T follicular helper cell (primary cell): ENCODE measurements at places on chromosomes 12 and 14.

- no peak for DNase-seq
These were observed 1.0 kb downstream of the ART4 start for GRCh38 chr12:14842315-14842714.

GRCh38 chr12:82514880-82515279 is 156.6 kb downstream of the METTL25 start:
- no peak for DNase-seq

DNA sequence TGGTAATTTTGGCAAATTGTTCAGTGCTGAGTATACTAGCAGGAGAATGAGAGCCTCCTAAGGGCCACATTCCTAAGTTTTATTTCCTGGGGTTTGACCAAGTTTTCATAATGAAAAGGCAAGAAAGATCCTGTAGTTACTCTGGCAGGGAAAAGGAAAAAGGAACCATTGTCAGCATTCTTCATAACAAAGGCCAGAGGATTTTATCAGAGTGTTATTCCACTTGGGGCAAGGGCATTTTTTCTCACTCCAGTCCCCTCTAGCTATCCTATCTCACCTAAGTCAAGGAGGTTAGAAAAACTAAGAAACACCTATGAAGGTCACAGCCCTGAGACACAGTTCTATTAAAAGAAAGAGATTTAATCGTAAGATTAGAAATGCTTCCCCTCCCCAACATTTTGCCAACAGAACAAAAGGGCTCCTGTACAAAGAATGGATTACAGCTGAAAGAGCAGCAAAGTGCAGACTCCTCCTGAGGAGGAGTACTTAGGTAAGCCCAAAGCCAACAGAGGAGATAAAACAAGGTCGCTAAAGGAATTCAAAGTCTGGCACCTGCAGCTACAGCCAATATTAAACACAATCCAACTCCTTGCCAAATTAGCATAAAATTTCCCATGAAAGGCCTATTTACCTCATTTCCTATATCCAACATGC is 162.4 kb downstream of the GALC start:
- no peak for DNase-seq

GRCh38 chr12:55637467-55637866 is 775 bp downstream of the OR10P1 start:
- DNase-seq = no peak

DNA sequence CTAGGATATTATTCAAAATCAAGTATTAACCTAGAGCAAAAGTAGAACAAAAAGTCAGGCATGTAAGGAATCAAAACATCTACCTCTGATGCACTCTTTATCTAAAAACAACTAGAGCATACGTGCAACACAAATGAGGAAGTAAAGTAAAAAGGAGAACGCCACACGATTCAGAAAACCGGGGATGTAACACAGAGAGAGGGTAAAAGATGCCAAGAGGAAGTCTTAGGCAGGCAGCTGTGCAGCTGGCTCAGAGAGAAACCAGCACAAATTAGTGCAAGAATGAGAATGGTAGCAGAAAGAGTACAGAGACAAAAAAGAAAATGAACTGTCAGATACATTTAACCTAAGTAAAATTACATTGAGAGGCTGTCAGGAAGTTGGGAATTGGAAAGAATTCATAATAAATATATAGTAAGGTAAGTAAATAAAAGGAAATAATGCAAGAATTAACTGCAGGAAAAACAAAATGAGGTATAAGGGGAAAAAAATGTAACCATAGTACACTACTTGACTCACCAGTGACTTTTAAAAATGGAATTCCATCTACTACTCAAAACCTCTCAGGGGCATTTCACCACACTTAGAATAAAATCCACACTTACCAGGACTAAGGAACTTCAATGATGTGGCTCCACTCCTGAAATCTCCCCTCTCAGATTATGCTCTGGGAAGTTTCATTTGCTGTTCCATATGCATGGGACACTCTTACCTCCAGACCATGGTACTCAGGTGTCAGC is 17.1 kb downstream of the BCAT1 start:
- no peak for DNase-seq

DNA sequence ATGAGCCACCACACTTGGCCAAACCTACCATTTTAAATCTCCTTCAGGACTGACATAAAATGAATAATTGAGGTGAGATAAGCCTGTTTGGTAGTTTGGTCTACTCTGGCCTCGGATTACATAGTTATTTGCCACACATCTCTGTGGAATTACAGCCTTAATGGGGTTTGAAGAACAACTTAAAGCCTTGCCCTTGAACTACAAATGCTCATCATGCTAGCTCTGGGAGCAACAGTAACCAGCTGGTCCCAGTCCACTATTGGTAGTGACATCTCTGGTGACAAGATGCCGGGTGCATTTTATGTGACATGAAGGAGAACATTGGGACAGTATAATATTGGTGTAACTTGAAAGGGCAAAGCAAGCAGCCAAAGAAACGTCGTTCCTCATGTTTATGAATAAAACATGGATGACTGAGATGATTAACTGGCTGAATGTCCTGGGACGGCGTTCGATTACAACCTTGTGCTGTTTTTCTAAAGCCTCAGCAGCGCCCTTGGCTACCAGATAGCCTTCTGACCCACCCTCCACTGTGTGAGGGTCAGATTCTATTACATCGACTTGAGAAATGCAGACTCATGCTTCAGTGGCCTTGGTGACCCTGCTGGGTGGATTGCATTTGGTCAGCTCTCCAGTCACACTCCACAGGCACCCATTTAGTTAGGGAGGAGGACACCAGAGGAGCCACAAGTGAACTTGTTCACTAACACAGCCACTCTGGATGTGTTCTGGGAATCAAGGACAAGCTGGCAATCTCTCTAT is 41.5 kb downstream of the BEST3 start:
- DNase-seq = no peak

DNA sequence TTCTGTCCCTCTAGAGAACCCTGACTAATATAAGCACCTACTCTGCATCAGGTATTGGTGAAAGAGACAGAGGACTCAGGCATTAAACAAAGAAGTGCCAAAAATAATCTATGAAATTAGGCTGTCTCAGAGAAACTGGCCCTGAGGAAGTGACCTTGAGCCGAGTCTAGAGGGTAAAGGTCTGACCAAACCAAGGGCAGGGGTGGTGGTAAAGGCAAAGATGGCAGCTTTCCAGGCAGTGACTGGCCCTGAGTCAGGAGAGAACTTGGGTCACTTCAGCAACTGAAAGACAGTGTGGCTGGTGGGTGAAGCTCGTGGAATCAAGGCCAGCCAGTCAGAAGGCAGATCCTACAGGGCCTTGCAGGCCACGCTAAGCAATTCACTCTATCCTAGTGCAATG is 30.6 kb downstream of the CDKL1 start:
- DNase-seq = no peak

DNA sequence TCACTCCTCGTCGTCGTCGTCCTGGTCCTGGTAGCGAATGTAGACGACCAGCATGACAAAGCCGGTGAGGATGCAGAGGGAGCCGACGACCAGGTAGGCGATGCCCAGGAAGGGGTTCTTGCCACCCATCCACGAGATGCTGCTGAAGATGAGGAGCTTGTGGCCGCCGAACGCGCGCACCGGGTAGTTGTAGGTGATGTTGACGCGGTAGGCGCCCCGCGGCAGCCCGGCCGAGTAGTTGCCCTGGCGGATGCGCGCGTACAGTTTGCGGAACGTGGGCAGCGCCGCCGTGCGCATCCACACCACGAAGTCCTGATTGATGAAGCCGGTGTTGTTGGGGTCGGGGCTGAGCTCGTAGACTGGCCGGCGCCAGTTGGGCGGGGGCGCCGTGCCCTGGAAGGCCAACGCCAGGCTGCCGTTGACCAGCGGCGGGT is 1.0 kb downstream of the TMEM30B start:
- DNase-seq = peak; percentile 25

DNA sequence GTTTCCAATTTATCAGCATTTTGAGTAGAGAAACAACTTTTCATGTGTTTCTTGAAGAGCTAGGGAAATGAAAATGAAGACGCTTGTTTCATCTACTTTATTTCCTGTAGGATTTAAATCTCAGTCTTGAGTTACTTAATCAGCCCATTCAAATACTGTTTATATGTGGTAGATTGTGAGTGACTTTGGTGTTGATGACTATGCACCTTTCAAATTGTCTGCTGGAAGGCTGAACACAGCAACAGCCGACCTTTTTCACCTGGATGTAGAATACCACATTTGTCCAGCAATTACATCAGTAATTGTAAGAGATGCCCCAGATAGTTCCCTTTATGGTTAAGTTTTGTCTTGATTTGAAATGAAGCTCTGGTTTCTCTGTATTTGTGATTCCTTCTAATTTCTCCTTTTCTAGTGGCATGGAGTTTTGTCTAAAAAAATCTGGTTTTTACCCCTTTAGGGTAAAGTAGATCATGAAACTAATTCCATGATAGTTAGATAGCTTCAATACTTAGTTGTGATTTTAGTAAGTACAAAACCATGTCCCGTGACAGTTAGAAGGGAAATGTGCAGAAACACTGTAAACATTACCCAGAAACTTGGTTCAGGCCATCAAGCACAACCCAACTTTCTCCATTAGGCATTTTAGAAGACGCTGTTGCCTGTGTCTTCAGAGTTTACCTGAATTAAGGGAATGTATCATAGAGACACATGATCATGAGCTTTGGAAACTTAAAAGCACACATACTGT is 165.0 kb downstream of the SRGAP1 start:
- no peak for DNase-seq

DNA sequence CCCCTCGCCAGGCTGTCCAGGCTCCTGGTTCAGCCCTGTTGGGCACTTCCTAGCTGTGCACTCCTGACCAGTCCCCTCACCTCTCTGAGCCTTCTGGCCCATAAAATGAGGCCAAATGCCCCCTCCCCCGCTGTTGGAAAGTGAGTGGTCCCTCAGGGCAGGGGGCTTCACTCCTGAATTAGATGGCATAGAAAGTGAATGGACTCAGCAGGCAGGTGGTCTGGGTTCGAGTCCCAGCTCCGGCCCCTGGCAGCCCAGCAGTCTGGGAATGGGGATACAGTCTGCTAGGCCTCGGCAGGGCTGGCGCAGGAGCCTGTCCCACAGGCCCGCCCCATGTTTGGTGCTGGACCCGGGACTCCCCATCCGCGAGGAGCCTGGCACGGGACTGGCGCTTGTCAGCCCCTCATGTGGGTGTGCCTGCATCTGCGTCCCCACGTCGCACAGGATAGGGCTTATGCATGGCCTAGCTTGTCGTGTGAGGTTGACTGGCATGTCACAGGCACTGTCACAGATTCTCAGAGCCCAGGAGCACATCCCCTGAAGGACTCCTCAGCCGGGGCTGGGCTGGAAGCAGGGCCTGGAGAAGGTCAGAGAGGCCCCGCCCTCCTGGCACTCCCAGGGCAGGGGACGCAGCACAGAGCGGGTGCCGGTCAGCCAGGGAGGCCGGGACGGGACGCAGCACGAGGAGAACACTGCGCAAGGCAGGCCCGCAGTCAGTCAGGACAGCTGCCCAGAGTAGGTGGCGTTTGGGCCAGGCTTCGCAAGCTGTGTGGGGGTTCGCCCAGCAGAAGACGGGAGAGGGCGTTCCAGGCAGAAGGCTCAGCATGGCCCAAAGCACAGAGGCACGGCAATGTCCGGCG is 40.5 kb downstream of the DIO3 start:
- no peak for DNase-seq

DNA sequence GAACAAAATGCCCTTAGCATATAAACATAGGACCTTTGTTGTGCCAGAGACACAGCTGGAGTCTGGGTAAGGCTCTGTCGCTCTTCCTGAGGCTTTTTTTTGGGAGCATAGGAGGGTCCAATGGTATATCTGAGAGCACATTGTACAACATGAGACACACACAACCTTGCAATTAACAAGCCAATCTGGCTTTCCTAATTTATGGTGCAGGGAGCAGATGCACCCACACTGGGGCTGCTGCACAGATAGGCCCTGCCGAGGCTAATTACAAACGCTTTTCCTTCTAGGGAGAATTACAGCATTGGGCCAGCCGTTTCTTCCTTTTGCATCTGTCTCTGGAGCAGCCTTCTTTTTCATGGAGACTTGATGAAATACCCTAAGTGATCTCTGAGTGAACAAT is 75.0 kb upstream of the OVCH1 start:
- no peak for DNase-seq

DNA sequence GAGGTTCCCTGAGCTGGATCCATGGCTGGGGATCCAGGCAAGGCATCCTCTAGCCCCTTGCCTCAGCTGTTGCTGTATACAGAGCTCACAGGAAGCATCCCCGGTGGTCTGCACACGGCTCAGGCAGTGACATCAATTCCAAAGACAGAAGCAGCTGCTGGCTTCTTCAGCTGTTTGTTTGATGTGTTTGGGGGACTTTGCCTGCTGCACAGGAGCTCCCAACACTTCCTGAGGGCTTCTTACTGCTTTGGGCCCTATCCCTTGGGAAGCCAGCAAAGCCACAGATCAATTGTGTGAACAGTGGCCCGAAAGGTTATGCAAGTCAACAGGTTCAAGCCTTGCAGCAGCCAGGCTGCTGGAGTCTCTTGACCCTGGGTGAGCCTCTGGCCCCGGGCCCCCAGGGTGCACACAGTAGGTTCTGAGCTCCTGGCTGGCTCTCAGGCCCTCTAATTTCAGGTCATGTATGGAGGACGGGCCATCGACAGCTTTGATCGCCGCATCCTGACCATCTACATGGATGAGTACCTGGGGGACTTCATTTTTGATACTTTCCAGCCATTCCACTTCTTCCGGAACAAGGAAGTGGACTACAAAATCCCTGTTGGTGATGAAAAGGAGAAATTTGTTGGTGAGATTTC is 42.6 kb downstream of the CCDC92 start:
- no peak for DNase-seq

DNA sequence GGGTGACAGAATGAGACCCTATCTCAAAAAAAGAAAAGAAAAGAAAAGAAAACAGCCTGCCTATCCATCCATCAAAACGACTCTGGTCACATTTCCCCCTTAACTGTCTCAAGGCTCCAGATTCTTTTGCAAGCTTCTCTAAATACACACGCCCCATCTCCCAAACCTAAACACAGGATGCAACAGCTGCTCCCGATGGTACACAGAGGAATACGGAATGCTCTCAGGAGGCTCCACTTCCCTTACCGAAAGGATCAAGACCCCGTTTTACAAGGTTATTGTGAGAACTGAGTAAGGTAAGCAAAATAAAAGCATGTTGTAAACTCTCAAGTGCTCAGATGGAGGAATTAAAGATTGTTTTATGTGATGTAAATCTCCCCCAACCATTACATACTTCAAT is 62.3 kb downstream of the NT5DC3 start:
- DNase-seq = no peak

DNA sequence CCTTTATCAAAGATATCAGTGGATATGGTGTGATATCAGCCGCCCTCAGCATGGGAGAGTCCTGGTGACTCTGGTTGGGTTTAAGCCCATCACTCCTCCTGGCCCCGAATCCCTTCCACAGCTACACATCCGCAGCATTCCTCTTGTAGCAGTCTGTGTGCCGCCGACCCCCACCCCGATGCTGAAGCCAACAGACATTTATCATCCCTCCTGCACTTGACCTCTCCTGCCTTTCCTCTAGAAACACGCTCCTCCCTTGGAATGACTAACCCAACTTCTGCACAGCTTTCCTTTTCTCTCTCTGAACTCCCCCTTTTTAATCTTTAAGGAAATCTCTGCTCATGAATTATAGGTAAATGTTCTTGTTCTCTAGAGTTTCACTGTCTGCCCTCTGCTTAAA is 250.9 kb upstream of the FOXN3 start:
- DNase-seq = no peak

GRCh38 chr12:109772622-109773321 is 59.1 kb downstream of the FAM222A start:
- no peak for DNase-seq
